NCI-H187 (cell line): ENCODE measurements at places on chromosomes 2 and 18.

DNA sequence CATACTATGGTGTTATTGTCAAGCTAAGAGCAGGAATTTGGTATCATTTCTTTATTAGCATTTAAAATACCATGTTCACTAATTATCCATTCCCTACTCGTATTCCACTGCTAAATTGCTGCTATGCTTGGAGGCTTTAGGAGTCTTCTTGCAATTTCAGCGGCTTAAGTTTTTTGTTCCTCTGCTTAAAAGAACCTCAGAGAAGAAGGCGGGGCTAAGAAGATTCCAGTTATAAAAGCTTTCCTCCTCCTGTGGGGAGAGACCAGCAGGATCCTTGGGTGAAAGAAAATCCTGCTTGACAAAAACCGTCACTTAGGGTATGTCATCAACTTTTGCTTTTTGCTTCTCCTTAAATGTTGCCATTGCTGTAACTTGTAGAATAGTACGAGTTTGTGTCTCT is at the start of gene TRPM8:
TSS of gene TRPM8 (plus strand) at position 258 of the 400 bp plus-strand sequence. CDS start 9,165 bp downstream, outside the sequence.
- DNase-seq = no peak

- no peak for DNase-seq
These were observed 45.2 kb downstream of the ADNP2 start for GRCh38 chr18:80154293-80154692.

DNA sequence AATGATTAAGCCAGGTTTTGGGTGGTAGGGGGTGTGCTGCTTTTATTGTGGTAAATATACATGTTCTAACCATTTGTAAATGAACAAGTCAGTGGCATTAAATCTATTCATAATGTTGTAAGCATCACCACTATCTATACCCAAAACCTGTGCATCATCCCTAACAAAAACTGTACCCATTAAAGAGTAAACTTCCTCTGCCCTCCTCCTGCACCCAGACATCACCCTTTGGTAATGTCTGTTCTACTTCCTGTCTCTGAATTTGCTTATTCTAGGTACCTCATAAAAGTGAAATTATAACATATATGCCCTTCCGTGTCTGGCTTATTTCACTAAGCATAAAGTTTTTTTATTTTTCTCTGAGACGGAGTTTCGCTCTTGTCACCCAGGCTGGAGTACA is 14.1 kb downstream of the RIF1 start:
- no peak for DNase-seq

- no peak for DNase-seq
These were observed 16.6 kb downstream of the EPHA4 start for GRCh38 chr2:221555494-221555846.
